ENCODE measurements at places on chromosomes 12 and 14. TPM values are rescaled to one million over a fixed set of nuclear protein-coding genes. Genes with fewer than 3 reads are reported as not detected.

GRCh38 chr12:96099986-96100385 is 64.6 kb upstream of the LTA4H start:
- no peak for DNase-seq

DNA sequence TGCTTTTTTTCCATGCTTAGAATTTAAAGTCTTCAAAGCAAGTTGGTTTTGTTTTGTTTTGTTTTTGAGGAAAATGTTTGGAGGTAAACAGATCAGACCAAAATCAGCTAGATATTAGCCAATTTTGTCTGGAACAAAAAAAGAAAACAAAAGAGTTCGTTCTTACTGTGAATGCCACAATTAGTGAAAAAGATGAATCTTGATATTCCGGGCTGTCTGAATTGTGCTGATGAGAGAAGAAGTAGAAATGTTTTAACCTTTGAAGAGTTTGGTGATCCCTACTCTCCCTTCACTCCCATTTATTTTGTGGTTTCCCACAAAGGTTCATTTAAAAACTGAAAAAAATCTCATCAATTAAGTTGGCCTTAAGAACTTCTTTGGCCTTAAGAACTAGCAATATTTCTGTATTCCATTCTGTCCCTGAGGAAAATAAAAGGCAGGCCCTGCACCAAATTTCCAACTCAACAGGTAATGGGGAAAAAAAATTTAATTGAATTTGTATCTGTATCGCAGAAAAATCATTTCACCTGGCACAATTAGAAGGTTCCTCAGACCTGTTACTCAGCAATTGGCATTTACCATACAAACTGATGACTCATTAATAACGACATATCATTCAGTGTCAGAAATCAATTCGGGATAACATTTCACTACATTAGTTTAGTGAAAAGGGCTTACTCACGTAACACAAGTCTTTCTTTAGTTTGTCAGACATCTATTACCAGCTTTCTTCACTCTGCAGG is 562 bp upstream of the GLIPR1L2 start:
- no peak for DNase-seq

GRCh38 chr14:53953828-53954550 is 2.6 kb downstream of the BMP4 start:
- no peak for DNase-seq

The SLC6A13 gene
- 3.1 TPM for polyA plus RNA-seq

The PROX2 gene
- 0.85 TPM for polyA plus RNA-seq

The UNC119B gene
- polyA plus RNA-seq, result 11.8 TPM

Data from forelimb muscle (tissue), 1 donor.